Progenitor cell of endocrine pancreas (in vitro differentiated cells): ENCODE measurements at places on chromosomes 7 and 10.

GRCh38 chr10:101114646-101115045 is 16.5 kb upstream of the TLX1 start:
- peaks cover 67% of the 10 kb centered on the region for H3K27me3 ChIP-seq
- no peak overlapping the region for H3K27ac ChIP-seq
- no peaks in the 10 kb centered on the region for H3K36me3 ChIP-seq
- H3K4me1 ChIP-seq, result peaks cover 8% of the 10 kb centered on the region
- no peak overlapping the region for H3K4me3 ChIP-seq

GRCh38 chr7:158576050-158576762 is 11.4 kb downstream of the PTPRN2 start:
- DNase-seq, result no peak
- no peak overlapping the region for H3K4me3 ChIP-seq
- H3K36me3 ChIP-seq, result no peaks in the 10 kb centered on the region
- H3K4me1 ChIP-seq, result no peaks in the 10 kb centered on the region
- no peak overlapping the region for H3K27ac ChIP-seq

DNA sequence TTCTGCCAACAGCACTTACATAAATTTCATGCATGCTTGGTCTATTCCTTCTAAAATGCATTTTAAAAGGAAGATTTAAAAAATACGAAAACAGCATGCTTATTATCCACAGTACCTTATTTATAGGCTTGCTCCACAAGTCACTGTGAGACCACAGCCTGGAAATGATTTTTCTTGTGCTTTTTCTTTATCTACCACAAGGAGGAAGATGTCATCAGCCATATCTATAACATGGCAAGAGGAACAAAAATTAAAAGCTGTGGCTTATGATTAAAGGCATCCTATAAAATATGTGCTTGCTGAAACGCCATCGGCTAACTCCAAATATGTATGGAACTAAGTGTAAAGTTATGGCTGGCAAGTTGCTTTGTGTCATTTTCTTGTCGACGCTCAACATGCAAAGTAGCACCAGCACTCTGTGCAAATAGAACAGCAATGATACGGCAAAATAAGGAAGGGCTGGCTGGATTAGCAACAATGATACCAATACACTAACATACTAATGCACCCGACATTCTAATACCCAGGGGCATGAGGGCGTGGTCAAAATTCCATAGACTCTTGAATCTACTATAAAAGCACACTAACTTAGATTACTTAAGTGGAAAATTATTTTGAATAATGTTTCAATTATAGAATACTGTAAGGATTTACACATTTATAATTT is 41.2 kb upstream of the AKR1E2 start:
- H3K36me3 ChIP-seq, result no peaks in the 10 kb centered on the region
- DNase-seq, result no peak
- H3K4me1 ChIP-seq, result no peaks in the 10 kb centered on the region
- no peak overlapping the region for H3K4me3 ChIP-seq
- no peak overlapping the region for H3K27ac ChIP-seq

DNA sequence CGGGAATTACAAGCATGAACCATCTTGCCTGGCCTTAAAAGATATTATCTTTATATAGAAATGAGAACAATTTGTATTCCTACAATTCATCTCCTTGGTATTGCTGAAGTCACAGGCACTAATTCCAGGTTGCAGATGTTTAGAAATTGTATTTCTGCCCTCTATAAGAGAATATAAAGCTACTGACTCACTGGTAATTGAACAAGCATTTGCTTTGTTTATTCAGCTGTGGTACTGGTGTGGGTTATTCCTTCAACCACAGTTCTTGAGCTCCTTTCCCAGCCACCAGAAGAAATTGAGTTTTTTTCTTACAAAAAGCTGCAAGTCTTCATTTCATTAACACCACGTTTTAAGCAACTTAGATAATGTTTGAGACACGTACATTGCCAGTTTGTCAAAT is 29.0 kb upstream of the MPP7 start:
- no peak overlapping the region for H3K27ac ChIP-seq
- no peak for DNase-seq
- H3K4me1 ChIP-seq, result peaks cover 24% of the 10 kb centered on the region

- DNase-seq, result no peak
- no peaks in the 10 kb centered on the region for H3K36me3 ChIP-seq
- H3K27me3 ChIP-seq, result no peaks in the 10 kb centered on the region
- no peak overlapping the region for H3K4me3 ChIP-seq
Observed at GRCh38 chr7:85828614-85829013, 641.8 kb upstream of the SEMA3D start.

DNA sequence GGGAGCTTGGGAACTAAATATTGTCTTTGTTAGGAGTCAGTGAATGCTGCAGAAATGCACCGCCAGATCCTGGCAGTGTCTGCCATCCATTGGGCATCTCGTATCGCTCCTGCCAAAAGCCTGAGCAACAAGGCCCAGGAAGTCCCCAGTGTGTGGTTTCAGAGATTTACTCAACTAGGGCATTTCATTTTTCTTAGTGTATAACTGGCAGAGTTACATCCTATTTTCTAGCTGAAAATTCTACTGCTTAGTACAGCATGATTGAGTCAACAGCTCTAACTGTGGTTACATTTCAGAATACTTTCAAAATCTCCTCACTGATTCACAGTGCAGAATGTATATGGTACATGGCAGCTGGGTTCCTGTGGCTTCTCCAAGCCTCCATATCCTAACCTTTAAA is 95.8 kb upstream of the CREB5 start:
- H3K27ac ChIP-seq, result no peak overlapping the region
- no peak overlapping the region for H3K4me3 ChIP-seq
- no peak for DNase-seq
- peaks cover 6% of the 10 kb centered on the region for H3K4me1 ChIP-seq
- H3K36me3 ChIP-seq, result no peaks in the 10 kb centered on the region
- peaks cover 57% of the 10 kb centered on the region for H3K27me3 ChIP-seq

DNA sequence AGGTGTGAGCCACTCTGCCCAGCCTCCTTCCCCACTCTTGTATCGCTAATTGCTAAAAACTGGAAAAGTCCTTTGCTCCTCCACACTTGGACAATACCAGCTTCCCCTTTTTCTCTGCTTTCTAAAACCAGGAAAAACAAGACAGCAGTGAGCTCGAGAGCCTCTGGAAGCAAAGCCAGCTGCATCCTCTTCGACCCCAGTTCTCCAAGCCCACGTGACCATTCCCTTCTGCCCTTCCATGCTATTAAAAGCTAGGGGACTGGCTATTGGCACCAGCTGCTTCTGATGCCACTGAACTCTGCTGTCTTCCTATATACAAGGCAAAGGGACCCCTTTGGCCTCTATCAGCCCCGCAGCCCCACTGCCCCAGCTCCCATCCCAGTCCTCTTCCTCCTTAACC is 92.2 kb downstream of the SPDYE5 start:
- no peak overlapping the region for H3K27ac ChIP-seq
- no peaks in the 10 kb centered on the region for H3K27me3 ChIP-seq
- H3K36me3 ChIP-seq, result peaks cover 29% of the 10 kb centered on the region
- DNase-seq, result no peak
- no peaks in the 10 kb centered on the region for H3K4me1 ChIP-seq
- no peak overlapping the region for H3K4me3 ChIP-seq

DNA sequence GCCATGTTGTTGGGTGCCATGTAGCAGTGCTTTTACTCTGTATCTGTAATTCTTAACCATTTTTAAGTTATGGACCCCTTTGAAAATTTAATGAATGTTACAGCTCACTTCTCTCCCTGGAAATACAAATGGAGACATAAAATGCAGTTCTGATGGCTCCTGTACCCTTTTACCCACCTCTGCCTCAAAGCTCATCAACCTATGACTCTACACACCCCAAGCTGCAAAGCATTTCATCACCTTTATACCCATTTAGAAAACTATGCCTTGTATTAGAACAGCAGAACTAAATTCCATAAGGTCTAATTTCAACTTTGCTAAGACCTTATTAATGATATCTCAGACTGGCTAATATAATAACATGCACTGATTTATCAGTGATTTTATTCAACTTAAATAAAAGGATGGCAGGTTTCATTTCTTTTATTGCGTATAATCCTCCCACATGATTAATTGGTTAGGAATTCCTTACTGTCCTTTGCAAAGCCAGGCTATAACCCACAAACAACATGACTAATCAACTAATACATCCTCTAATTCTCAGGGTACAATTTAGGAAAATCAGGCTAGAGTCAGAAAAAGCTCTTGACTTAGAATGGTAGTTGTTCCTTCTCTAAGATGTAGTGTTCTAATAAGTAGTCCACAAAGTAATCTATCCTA is 68.1 kb downstream of the CPEB3 start:
- no peaks in the 10 kb centered on the region for H3K4me1 ChIP-seq
- no peaks in the 10 kb centered on the region for H3K36me3 ChIP-seq

DNA sequence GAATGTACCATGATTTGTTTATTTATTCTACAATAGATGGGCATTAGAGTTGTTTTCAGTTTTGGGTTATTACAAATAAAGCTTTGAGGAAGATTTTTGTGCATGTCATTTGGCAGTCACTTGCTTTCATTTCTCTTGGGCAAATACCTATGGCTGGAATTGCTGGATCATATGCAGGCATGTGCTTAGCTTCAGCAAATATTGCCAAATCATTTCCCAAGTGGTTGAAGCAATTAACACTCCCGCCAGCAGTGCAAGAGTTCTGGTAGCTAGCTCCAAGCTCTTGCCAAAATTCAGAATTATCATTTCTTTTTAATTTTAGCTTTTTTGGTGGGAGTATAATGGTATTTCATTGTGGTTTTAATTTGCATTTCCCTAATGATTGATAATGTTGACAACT is 32.9 kb upstream of the PCBD1 start:
- no peaks in the 10 kb centered on the region for H3K4me1 ChIP-seq
- H3K36me3 ChIP-seq, result no peaks in the 10 kb centered on the region
- no peak for DNase-seq
- no peak overlapping the region for H3K27ac ChIP-seq
- H3K27me3 ChIP-seq, result peaks cover 26% of the 10 kb centered on the region
- H3K4me3 ChIP-seq, result no peak overlapping the region

DNA sequence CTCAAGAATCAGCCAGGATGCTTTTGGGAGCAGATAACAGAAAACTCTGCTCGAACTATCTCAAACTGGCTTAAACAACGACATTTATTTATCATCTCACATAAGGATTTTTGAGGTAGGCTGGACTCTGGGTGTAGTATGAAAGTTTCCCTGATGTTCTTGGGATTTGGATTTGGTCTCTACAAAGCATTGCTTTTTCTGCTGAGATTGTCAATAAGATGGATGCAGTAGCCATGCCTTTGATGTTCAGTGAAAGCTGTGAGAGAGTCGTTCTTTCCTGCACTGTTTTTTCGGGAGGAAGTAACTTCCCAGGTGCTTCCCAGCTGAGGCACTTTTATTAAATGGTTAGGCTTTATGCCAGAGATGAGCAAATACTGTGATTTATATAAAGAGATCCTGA is 181.1 kb downstream of the PRKG1 start:
- DNase-seq, result no peak
- H3K36me3 ChIP-seq, result no peaks in the 10 kb centered on the region
- H3K4me3 ChIP-seq, result no peak overlapping the region
- no peaks in the 10 kb centered on the region for H3K27me3 ChIP-seq
- no peaks in the 10 kb centered on the region for H3K4me1 ChIP-seq

GRCh38 chr7:95330204-95330960 is 6.0 kb upstream of the PON1 start:
- peaks cover 10% of the 10 kb centered on the region for H3K27me3 ChIP-seq
- DNase-seq, result no peak
- no peaks in the 10 kb centered on the region for H3K36me3 ChIP-seq
- no peaks in the 10 kb centered on the region for H3K4me1 ChIP-seq
- H3K4me3 ChIP-seq, result no peak overlapping the region

- H3K4me1 ChIP-seq, result peaks cover 8% of the 10 kb centered on the region
- no peak overlapping the region for H3K4me3 ChIP-seq
Observed at GRCh38 chr7:156722043-156722826, 81.7 kb downstream of the RNF32 start.

- H3K27ac ChIP-seq, result no peak overlapping the region
- no peaks in the 10 kb centered on the region for H3K4me1 ChIP-seq
- H3K4me3 ChIP-seq, result no peak overlapping the region
- H3K27me3 ChIP-seq, result peaks cover 4% of the 10 kb centered on the region
- H3K36me3 ChIP-seq, result no peaks in the 10 kb centered on the region
Observed at GRCh38 chr10:4649886-4650508, 176.0 kb upstream of the AKR1E2 start.

DNA sequence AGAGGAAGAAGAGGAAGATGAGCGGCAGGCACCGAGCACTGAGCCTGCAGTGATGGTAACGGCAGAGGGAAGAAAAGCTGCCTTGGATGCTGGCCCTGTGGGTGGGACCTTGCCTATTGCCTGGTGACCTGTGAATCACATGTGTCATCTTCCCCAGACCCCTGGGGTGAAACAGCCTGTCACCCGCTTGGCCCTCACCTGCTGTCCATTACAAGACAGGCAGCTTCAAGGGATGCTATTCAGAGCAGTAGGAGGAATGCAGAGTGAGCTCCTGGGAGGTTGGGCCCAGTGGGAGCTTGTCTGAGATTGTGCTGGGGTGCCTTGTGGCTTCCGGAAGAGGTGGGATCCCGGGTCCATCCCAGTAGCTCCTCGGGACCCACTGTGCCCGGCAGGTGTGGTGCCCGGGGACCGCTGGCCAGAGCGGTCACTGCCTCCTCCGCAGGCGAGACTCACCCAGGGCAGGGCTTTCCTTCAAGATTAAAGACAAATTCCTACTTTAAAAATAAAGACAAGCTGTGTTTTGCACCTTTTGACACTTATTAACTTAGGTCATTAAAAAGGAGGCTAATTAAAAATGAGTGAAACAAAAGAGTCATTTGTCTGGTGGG is 440.2 kb upstream of the MKI67 start:
- no peaks in the 10 kb centered on the region for H3K4me1 ChIP-seq
- H3K36me3 ChIP-seq, result no peaks in the 10 kb centered on the region
- H3K27me3 ChIP-seq, result peaks cover 31% of the 10 kb centered on the region

GRCh38 chr10:36017137-36017536 is 375.0 kb upstream of the FZD8 start:
- H3K27me3 ChIP-seq, result no peaks in the 10 kb centered on the region
- no peak overlapping the region for H3K4me3 ChIP-seq
- no peak overlapping the region for H3K27ac ChIP-seq
- no peak for DNase-seq

DNA sequence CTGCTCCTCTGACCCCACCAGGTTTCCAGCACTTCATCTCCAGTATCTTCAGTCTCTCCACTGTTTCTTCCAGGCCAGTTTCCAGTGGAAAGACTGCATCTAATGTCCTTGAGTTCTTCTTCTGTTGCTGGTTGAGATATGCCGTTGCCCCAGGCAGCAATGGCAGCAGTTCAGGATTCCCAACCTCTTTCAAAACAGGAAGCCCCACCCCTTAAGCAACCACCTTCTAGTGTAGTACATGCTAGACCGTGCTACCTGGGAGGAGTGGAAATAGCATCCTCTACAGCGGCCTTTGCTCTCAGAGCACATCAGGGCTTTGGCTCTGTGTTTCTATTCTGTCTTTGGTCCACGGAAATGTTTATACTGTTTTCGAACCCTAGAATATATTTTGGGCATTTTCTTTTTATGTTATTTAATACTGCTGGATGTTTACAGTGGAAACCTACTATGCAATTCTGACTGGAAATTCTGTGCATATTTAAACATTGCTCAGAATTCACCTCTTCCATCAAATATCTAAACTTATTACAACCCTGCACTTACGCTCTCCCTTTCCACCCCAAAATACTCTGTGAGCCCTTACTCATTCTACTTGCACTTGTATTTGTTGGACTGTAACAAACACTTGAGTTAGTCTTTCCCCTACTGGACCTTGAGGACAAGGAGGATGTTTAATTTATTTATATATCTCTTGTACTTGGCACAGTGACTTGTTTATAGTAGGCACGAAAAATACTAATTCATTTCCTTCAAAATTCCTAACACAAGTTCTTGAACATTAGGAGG is 8.5 kb upstream of the BPGM start:
- H3K4me3 ChIP-seq, result no peak overlapping the region
- peaks cover 16% of the 10 kb centered on the region for H3K27me3 ChIP-seq
- no peak overlapping the region for H3K27ac ChIP-seq
- no peaks in the 10 kb centered on the region for H3K36me3 ChIP-seq
- no peak for DNase-seq
